Kasumi-1 (cell line): ENCODE measurements at places on chromosomes 3 and 15.

DNA sequence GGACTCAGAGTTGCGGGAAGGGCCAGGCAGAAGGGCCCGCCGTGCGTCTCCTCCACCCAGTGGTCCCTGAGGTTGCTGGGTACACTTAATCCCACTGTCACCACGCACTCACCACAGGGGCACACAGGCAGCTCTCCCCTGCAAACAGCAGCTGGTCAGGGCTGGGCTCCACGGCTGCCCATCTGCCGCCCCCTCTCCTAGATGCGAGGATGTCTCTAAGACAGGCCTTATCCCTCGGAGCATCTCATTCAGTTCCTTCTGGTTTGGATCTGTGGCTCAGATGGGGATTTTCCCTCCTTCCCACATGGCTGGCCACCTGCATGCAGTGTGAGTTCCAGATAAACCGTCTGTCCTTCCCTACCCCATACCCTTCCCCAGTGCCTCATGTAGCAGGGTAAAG, 26.3 kb downstream of the MRPS11 start:
- no peak for DNase-seq

DNA sequence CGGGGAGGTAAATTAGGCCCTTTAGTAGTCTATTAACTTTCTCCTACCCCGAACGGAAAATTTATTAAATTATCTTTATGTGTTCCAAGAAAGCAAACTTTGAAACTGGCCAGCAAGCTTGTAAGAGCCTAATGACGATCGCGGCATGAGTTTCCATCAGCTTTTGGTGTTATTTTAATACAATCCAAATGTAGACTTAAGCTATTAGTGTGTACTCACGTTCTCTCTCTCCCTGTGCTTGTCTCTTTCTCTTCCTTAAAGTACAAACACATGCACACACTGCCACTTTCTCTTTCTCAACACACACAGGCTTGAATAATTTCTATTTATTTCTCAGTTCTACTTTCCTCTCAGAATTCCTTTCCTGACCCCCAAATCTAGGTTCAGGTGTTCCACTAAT, 108.8 kb upstream of the MME start:
- no peak for DNase-seq

DNA sequence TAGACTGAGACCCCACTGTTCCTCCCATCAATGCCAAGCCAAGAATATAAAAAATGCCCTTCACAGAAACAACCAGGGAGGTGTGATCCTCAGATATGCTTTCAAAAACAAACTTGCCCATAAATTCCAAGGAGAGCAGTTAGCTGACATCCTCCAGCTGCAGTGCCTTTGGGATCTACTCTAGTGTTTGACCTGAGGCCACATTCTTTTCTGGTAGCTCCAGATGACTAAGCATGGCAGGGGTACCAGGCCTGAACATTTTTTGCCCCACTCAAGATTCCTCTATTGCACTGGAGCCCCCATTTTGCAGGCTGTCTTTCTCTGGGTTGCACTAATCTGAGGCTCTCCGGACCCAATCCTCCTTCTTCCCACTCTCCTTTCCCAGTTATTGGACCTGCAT, 27.9 kb upstream of the ACP3 start:
- DNase-seq, result no peak

DNA sequence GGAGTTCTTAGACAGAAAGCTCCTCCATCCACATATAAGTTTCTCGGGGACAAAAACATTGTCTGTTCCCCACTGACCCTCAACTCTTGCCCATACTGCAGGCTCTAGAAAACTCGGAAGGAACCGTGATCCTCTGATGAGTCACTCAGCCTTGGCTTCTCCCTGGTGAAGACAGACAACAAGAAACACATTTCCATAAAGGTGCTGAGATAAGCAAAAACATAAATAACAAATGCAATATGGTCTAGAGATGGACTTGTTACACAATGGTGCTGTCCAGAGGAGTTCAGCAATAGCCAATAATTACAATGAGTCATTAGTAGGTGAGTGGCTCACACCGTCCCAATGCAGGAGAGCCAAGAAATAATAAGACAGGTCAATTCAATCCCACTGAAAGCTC, 43.7 kb downstream of the MAGI1 start:
- no peak for DNase-seq

GRCh38 chr15:39799552-39800011, 16.9 kb upstream of the FSIP1 start:
- no peak for DNase-seq

- no peak for DNase-seq
Observed at GRCh38 chr3:70606018-70606417, 293.6 kb upstream of the MDFIC2 start.

DNA sequence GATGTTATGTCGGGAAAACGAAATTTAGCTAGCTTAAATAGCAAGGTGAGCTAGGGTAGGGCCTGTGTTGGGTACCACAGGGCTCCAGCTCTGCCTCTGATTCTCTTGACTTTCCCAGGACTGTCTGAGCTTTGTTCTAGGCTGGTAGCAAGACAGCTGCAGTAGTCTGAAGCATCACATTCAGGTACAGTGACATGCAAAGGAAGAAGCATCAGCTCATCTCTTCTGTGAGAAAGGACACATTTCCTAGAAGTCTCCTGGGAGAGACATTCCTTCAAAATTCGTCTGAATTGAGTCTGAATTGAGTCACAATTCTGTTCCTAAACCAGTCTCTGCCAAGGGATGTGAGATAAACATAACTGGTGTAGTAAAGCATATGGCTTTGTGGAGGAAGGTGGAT, 8.5 kb upstream of the UBXN7 start:
- no peak for DNase-seq

DNA sequence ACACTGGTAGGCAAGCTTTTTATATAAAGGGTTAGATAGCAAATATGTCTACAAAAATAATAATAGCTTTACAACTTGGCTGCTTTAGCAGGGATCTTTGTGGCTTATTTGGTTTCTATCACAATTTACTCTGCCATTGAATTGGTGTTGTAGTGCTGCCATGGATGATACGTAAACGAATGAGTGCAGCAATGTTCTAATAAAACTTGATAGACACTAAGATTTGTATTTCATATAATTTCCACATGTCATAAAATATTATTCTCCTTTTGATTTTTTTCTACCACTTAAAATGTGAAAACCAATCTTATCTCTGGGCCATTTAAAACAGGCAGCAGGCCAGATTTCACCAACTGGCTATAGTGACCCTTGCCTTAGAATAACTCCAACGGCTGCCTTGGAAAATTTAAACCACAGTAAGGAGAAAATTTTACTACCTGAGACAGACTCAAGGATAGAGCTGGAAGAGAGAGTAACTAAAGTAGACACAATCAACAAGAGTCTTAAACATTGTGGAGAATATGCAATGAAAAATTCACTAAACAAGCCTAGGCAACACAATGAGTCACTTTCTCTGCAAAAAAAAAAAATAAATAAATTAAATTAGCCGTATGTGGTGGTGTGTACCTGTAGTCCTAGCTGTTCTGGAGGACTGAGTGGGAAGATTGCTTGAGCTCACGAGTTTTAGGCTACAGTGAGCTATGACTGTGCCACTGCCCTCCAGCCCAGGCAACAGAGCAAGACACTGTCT, 8.1 kb downstream of the NPHP3 start:
- no peak for DNase-seq

- no peak for DNase-seq
Observed at GRCh38 chr3:127041933-127042332, 59.0 kb downstream of the PLXNA1 start.

- DNase-seq, result peak; percentile 65
Observed at GRCh38 chr15:81286621-81287121, 37.3 kb downstream of the STARD5 start.
